ENCODE measurements at places on chromosomes 6 and 20. TPM values are rescaled to one million over a fixed set of nuclear protein-coding genes. Genes with fewer than 3 reads are reported as not detected.

LGSN gene
- not detected for total RNA-seq

GSS gene
- 25.5 TPM for total RNA-seq

CLDN20 gene
- not detected for total RNA-seq

DNA sequence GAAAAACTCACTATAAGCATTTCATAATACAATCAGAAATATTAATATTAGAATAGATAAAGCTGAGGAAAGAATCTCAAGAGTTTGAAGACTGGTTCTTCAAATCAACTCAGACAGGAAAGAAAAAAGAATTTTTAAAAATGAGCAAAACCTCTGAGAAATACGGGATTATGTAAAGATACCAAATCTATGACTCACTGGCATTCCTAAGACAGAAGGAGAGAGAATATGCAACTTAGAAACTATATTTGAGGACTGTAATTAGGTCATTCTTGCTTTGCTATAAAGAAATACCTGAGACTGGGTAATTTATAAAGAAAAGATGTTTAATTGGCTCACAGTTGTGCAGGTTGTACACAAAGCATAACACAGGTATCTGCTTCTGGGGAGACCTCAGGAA lies 665.1 kb downstream of the RNF144B start:
- DNase-seq: no peak

GRCh38 chr20:37790900-37791299 lies 97.1 kb downstream of the CTNNBL1 start:
- no peak for DNase-seq

Measured in posterior vena cava (tissue), 2 donors.